IMR-90 (cell line): ENCODE measurements at places on chromosomes 1 and 21. TPM values are rescaled to one million over a fixed set of nuclear protein-coding genes. Genes with fewer than 3 reads are reported as not detected.

MTARC2 gene
- 0.36 and 0.56 TPM in 2 replicates for total RNA-seq

DNA sequence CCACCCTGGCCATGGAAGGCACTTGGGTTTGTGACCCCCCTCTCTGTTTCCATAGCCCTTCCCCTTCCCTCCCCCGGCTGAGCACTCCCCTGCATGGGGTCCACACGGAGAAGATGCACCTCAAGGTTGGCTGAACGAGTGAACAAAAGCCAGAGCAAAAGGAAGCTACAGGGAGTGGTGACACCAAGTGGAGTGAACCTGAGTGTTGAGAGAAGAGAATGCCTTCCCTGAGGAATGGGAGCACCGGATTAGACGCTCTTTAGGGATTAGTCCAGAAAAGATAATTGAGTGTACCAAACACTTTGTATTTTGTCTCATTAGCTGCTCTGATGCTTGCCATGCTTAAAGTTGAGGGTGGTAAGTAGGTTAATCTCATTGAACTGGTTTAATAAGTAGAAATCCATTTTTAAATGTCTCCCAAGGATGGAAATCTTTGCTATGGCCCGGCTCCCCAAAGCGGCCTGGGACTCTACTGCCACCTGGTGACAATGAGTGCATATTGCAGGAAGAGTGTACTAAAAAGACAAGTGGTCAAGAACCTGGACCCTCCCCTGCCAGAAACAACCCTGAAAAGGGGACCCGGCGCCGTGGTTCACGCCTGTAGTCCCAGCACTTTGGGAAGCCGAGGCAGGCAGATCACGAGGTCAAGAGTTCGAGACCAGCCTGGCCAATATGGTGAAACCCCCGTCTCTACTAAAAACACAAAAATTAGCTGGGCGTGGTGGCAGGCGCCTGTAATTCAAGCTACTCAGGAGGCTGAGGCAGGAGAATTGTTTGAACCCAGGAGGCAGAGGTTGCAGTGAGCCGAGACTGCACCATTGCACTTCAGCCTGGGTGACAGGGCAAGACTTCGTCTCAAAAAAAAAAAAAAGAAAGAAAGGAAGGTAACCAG lies 150.6 kb upstream of the ZC3H12A start:
- peak; percentile 3 for DNase-seq

GRCh38 chr1:104266612-104267011 lies 516.9 kb downstream of the AMY1C start:
- no peak for DNase-seq

ECM1 gene
- total RNA-seq = 17.2 and 20.1 TPM in 2 replicates

DNA sequence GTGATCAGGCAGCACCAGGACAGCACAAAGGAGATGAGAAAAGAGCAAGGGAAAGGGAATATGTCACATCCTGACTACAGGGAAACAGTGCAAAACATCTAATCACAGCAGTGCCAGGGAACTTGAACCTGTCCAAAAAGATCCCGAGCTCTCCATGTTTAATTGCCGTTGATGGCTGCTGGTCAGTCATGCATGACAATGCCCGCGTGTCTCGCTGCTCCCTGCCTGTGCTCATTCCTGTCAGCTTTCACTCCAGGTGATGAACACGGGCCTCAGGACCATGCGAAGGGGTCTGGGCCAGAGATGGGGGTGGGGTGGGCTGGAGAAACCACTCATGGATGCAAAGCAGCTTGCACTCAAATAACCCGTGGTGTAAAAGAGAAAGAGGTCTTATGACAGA lies 287.0 kb downstream of the GPATCH2 start:
- no peak for DNase-seq

DNA sequence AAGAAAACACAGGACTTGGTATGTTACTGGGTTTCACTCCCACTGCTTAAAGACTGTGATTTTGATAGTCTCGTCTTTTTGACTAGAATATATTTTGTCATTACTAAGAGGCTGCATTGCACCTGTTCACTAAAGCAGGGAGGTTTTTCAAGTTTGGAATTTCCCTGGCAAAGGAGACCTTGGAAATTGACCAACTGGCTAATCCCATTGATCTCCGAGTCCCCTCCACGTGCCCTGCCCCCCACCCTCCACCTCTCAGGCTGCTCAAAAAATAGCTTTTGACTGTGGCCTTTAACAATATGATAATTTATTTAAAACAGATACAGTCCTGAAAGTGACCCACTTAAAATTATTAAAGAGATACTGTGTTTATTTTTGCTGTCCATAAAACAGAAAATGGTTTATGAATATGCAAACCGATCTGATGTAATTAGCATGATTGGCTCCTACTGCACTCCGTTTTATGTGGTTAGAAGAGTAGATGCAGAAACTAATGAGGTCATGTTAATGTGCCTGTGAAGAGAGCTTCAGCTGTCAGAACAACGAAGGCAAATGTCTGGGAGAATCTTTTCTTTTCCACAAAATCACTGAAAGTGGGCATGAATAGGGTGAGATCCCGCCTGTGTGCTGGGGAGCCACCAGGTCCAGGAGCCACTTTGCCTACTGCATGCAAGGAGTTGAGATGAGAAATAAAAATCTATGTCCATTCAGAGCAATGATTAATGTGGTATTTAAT lies 361.5 kb downstream of the RRAGC start:
- DNase-seq = no peak

GRCh38 chr21:35386491-35387079 lies 337.5 kb upstream of the RUNX1 start:
- peak; percentile 56 for DNase-seq

DNA sequence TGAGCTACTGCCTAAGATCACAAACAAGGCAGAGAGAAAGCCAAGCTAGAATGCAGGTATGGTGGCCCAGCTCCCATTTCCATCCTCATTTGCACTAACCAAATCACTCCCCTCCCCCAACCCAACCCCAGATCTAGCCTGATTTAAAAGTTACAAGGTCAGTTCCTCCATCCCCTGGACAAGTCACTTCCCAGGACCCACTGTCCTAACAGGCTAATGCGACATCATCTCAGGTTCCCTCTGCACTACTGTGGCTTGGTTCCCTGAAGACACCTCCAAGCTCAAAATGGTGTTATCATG lies 2.4 kb downstream of the F11R start:
- DNase-seq = no peak

DNA sequence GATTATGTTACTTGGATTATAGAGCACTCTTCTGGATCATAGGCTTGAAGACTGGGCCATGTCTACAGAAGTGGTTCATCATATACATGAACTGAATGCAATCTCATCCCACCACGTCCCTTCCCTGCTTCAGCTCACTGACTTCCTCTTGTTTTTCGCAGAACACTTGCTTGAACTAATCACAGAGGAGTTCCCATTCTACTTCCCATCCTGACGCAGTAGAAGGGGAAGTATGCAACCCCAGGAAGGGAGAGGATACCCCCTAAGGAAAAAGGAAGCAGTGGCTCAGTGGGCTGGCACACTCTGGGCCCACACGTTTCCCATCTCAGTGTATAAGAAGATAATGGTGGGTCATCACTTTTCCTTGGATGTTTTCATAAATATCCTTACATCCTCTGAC lies 36.2 kb downstream of the CASQ2 start:
- DNase-seq = no peak

DNA sequence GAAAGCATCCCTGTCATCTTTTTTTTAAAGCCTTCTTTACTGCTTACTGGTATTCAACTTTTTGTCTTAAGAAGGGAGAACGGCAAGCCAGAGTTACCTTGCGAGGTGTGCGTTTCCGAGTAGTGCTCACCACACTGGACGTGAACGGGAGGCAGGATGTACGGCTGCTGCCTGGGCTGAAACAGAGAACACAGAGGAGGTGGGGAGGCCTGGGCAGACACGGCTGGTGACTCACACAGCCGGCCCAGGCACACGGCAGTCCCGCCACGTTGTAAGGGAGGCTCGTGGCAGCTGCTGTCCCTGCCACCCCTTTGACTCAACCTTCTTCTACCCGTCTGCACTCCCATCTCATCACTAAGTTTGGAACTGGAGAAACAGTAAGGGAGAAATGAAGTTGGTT lies 105.8 kb downstream of the SMYD2 start:
- peak; percentile 42 for DNase-seq

GRIK3 gene
- not detected in 2 replicates for total RNA-seq

DNA sequence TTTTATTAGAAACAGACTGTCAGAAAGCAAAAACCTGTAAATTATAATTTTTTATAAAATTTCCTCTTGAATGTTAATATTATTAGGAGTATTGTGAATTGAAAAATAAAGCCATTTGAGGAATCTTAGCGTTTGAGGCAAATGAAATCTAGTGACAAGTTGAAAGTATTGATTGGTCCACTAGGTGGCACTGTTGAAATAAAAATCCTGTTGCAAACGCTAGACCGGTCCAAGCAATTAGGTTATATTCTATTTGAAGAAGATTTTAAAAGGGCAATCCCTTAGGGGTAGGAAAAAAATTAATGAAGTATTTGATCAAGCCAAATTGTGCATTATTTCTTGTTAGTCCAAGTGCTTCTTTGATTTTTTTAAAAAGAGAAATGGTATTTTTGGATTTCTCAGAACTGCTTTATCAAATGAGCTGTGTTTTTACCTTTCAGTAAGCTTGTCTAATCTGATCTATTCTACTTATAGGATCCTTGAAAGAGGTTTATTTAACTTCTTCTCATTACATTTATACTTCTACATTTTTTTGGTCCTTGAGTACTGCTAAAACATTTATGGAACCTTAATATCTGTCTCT lies 57.7 kb downstream of the ATG4C start:
- DNase-seq = peak; percentile 75

SPRR2A gene
- not detected in 2 replicates for total RNA-seq

DNA sequence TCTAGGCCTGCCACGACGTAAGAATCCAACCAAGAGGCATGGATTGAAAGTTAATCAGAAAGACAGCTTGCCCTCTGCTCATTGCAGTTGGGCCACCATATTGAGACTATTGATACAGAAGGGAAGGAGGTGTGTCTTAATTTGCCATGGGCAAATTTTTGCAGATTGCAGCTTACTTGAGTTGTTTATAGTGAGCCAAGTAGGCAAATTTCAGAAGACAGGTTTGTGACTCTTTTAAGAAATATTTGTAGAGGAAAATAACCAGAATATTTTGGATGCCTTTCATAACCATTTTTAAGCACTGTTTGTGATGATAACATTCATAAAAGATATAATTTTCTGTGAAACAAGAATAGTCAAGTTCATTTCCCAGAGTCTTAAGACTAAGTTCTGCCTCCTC lies 74.1 kb downstream of the PRDM2 start:
- no peak for DNase-seq

FLG2 gene
- not detected in 2 replicates for total RNA-seq

SLFNL1 gene
- under 0.01 TPM in 2 replicates for total RNA-seq

DNA sequence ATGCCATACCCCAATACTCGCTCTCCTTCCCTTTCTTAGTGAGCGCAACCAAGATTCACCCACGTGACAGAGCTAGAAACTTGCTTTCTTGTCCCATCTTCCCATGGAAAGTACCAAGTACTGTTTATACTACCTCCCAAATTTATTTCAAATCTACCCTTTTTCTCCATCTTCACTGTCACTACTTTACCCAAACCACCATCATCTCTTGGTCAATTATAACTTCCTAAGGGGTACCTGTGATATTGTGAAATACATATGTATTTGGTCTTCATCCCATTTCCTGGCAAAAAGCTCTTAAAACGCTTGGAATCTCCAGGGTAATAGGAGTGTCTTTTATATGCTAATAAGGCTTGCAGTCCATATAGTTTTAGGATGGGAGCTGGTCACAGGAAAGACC lies 8.2 kb downstream of the DRAM2 start:
- no peak for DNase-seq

DNA sequence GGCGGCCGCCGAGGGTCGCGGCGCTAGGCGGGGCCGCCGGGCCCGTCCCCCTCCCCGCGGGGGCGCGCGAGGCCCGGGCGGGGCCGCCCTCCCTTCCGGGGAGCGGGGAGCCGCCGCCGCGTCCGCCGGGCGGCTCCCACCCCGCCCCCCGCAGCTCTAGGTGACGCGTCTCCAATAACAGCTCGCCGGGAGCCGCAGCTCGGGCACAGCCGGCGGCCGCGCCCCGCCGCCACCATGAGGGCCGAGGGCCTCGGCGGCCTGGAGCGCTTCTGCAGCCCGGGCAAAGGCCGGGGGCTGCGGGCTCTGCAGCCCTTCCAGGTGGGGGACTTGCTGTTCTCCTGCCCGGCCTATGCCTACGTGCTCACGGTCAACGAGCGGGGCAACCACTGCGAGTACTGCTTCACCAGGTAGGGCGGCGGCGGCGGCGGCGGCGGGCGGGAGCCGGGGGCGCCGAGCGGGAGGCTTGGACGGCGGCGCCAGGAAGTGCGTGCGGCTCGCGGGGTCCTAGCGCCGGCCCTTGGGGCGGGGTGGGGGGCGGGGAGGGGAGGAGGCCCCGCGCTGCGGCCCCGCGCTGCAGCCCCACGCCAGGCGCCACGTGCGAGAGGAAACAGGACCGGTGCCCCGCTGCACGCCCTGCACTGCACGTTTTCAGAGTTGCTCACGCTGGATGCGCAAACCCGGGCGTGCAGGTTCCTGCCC lies at the start of gene SMYD2:
SMYD2 (plus strand) TSS at position 139 of the 699 bp plus-strand sequence; CDS start at position 235, 96 bp downstream.
- peak; percentile 35 for DNase-seq

SHISA4 gene
- total RNA-seq = 10.0 and 11.1 TPM in 2 replicates

GRCh38 chr1:236156512-236157208 lies 14.3 kb downstream of the GPR137B start:
- DNase-seq = no peak

MX2 gene
- total RNA-seq = 0.54 and 0.56 TPM in 2 replicates

DNA sequence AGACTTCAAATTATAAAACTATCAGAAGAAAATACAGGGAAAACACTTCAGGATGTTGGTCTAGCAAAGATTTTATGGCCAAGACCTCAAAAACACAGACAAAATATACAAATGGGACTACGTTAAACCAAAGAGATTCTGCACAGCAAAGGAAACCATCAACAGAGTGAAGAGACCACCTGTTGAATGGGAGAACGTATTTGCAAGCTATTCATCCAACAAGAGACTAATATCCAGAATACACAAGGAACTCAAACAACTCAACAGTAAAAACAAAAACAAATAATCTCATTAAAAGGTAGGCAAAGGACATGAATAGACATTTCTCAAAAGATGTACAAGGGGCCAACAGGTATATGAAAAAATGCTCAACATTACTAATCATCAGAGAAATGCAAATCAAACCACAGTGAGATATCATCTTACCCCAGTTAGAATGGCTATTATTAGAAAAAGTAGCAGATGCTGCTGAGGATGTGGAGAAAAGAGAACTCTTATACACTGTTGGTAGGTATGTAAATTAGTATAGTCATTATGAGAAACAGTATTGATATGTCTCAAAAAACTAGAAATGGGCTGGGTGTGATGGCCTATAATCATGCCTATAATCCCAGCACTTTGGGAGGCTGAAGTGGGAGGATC lies 112.6 kb downstream of the LRIG2 start:
- no peak for DNase-seq

GRCh38 chr1:18461656-18462055 lies 19.1 kb upstream of the KLHDC7A start:
- no peak for DNase-seq

GRCh38 chr1:228751360-228752098 lies 16.2 kb downstream of the RHOU start:
- DNase-seq = no peak

- DNase-seq = no peak
These were observed 21.0 kb upstream of the SCAF4 start for GRCh38 chr21:31752967-31753366.

DNA sequence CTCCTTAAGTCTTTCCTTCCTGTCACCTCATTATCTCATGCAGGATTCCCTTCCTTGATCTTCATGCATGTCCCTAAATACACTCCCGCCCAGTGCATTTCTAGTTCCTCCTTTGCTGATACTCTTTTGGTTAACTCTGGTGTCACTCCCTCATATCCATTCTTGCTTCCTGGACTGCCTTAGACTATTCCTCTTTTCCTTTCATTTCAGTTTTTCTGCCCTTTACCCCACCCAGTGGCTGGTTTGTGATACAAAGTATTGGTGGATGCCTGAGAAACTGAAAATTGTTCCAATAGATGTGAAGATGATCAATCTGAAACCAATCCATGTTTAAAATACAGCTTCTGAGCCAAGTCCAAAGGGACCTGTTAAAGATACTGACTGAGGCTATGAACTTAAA lies 553.8 kb upstream of the CAMK1G start:
- no peak for DNase-seq
